ENCODE measurements at places on chromosomes 5 and 9.

GRCh38 chr9:3676766-3677165 lies 151.0 kb upstream of the RFX3 start:
- DNase-seq = no peak

DNA sequence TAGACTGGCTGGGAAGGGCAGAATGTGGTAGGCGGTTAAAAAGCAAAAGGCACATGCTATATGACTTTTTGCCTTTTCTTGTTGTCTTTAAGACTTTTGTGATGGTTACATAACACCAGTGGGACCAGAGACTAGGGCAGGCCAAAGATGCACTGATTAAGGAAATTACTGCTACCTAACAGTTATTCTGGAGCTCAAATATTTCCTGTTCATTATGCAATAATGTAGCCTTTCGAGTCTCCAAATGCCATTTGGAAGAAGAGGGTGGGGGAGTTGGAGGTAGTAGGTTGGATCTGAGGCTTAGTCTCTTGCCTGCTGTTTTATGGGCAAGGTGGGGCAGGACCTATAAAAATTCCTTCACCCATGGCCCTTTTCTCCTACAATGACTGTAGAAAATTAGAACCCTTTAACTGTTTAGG lies 51.7 kb downstream of the SH3GL2 start:
- no peak for DNase-seq

- DNase-seq = no peak
These were observed 184.7 kb downstream of the ROR2 start for GRCh38 chr9:91765296-91765695.

DNA sequence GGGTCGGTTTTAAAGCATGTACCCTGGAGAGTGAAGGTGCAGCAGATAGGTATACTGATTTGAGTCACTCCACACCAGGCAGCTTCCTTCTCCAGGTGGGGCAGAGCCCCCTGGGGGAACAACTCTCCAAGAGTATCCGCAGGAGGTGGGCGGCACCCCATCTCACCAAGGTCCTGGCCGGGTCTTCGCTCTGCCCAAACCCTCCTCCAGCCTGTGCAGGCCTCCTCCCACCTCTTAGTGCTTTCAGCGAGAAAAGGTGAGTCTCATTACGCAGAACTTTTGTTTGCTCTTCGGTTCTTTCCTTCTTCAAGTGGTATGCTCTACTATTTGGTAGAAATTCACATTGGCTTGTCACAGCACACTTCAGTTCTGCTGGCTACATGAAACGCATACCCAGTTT lies 13.7 kb downstream of the SPACA9 start:
- DNase-seq = peak; percentile 10

- no peak for DNase-seq
These were observed 230.7 kb downstream of the COMMD10 start for GRCh38 chr5:116315531-116315930.

- DNase-seq = no peak
These were observed 567.5 kb downstream of the ELAVL2 start for GRCh38 chr9:23258569-23258968.

DNA sequence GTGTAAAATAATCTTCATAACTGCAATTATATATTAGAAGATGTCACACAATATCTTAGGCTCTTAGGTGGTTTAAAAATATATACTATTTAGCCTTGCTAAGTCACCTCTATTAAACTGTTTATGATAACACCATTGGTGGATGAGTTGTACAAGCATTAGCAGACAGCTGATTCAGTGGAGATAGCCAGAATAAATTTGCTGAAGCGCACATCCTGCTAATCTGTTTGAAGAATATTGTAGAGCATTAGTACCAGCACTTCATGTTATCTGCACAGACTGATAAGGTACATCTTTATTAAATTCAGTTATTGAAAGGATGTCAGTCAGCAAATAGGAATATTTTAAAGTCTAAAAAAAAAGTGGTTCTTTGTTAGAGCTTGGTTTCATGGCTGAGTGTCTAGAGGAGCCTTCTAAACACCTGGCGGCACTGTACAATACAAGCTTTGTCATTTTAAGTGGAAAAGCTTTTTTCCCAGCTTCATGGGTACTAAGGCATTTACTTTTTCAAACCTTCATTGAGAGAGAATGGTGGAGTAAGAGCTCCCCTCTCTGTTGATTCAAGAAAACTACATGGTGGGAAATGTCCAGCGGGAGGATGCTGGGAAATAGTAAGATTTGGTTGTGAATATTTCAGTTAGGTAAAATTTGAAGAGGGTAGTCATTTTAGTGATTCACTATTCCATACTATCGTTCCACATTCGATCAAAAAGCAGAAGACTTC lies 275.1 kb downstream of the SLF1 start:
- peak; percentile 44 for DNase-seq

- DNase-seq = peak; percentile 64
These were observed 5.6 kb upstream of the IRF1 start for GRCh38 chr5:132496191-132496630.

DNA sequence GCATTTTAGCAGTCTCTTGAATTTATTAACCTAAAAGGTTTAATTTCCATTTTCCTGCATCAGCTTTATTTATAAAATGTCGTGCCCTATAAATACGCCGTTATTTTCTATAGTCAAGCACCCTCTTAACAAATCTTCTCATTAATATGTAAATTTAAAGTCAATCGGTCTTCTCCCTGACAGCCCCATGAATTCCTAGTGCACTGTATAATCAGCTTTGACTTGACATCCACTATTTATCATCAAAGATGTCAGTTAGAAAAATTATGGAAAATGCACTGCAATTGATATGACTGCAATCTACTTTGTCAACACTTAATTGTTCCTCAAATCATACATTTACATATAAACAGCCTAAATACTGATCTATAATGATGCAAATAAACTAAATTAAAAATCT lies 83.4 kb downstream of the AP3B1 start:
- no peak for DNase-seq

GRCh38 chr5:17891881-17892280 lies 257.6 kb downstream of the TAF11L14 start:
- DNase-seq = no peak

- DNase-seq = no peak
These were observed 17.2 kb downstream of the KDM3B start for GRCh38 chr5:138369706-138370105.

- DNase-seq = no peak
These were observed 488.1 kb upstream of the DAB2 start for GRCh38 chr5:39912906-39913305.

DNA sequence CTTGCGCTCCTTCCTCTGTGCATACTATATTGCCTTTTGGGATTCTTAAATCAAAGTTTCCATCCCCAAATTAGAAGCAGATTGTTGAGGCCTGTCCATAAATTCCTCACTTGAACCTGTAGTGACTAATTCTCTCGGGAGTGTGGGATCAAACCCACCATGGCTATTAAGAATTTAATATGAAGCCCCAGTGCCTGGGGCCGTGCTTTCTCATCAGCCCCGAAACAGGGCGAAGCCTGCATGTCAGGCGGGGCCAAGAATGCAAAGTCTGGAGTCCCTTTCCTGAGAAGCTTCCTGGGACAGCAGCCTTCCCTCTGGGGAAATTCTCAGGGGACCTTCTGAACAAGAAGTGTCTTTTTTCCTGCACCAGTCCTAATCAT lies 29.3 kb upstream of the FAT2 start:
- no peak for DNase-seq

DNA sequence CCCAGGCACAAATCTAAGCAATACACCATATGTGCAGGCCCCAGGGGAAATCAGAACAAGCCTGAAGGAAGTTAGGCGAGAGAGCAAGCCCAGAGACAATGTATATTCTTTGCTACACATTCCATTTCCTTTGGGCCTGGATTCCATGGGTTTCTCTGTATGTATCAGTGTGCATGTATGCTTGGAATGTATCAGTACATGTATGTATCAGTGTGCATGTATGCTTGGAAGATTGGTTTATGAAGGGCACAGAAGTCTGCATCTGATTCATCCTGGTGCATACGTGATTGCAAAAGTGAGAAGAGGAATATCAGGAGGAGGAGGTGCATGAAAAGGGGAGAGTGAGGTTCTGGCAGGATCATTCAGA lies 232.6 kb upstream of the ANKRD55 start:
- DNase-seq = no peak

All from DMS79 treated with DMSO at 0.1 percent for 48 hours (cell line).